ENCODE measurements at places on chromosomes 1 and 21.

DNA sequence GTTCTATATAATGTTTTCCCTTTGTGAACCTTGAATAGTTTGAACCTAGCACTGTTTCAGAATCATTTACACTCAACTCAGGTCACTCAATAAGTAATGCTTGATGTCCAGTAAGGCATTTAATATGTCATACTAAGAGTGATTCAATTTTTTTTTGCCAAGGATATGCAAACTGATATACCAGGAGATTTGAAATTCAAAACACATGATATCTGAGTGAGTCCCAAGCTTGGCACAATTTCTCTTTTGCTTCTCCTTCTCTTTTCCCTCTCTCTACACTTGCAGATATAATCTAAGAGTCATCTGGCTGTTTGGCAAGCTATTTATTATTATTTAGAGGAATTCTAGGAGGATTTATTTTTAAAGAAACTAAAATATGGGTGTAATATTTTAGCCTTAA, 61.6 kb upstream of the SPAG17 start:
- DNase-seq = no peak

DNA sequence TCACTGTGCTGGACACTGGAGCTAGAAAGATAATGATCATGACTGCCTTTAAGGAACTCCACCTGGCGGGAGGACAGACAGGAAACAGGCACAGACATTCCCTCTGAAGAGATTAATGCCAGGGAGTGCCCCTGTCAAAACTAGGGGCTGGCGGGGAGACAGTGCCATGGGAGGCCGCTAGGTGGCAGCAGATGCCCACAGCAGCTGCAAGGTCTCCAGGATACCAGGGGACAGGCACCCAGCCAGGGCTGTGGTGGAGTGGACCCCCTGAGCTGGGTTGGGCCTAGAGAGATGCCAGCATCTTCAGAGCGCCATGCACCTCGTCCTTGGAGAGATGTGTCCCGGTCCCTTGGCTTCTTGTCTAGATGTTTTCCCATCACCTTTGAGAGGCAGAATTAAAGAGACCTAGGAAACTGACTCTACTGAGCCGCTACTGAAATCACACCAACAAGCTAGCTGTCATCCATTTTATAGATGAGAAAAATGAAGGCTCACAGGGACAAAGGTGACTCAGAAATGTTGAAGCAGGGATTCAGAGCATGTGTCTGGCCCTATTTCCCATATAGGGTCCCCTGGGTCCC, 3.6 kb downstream of the REN start:
- DNase-seq = peak; percentile 70

DNA sequence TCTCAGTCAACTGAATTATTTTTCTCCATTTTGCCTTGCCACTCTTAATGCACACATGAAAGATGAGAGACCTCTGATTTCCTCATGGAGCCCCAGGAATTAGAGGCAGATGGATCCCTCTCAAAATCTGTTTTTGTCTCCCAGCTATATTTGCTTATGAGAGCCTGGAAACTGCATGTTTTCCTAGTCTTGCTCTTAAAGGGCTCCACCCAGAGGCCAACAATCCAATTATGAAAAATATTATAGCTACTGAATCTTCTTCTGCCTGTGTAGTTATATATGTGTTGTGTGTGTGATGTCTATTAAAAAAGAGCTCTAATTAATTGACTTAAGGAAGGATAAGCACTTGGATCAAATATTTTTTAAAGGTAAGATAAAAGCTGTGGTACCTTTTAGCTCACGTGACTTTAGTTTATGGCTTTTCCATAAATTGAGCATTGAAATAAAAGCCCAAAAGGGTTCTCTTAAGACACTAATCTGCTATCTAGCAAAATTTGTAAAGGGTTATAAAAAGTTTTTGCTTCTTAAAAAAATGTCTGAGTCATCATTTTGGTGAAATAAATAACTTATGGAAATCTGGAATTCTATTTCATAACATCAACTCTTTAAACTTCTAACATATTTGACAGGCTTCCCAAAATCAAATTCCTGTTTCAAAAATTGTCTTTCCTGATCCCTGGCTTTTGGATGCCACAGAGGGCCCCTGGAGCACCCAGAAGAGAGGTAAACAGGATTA, 31.2 kb upstream of the TSPEAR start:
- DNase-seq = no peak

DNA sequence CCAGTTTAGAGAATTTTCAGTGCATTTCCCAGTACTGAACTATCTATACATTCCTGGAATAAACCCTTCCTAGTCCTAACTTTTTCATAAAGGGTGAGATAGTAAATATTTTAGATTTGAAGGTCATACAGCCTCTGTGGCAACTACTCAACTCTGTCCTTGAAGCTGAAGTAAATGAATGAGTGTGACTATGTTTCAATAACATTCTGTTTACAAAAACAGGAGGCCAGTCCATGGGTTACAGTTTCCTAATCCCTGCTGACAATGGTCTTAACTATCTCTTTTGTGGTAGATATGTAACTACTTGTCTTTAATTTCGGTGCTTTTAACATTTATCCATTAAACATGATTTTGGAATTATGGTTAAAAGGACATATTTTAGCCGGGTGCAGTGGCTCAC, 4.3 kb downstream of the ZNF684 start:
- no peak for DNase-seq

- no peak for DNase-seq
Observed at GRCh38 chr1:145545055-145545454, 62.7 kb upstream of the GPR89A start.

- no peak for DNase-seq
Observed at GRCh38 chr21:44519346-44520325, 20.4 kb downstream of the KRTAP10-1 start.

- DNase-seq = no peak
Observed at GRCh38 chr1:39981945-39982344, 27.0 kb downstream of the MFSD2A start.

- no peak for DNase-seq
Observed at GRCh38 chr1:197208945-197209344, 59.1 kb upstream of the CRB1 start.

DNA sequence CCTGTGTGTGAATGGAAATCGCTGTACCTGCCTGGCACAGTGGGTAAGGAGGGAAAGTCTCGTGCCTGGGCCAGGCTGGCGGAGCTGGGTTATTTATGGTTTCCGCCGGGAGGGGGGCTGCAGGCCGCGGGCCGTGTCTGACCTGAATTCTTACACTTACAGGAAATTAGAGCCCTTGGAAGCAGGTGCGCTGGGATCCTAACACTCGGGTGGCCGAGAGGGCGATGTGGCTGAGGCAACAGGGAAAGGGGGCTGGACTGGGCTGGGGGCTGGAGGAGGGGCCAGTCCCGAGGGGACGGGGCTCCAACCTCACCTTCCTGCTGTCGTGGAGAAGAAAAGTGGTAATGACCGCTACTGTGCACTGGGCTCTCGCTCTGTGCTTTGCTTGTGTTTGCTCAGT, 109.4 kb upstream of the WNT4 start:
- no peak for DNase-seq

- no peak for DNase-seq
Observed at GRCh38 chr21:20882462-20883407, 115.5 kb upstream of the NCAM2 start.

- no peak for DNase-seq
Observed at GRCh38 chr1:54668567-54668966, 27.0 kb downstream of the MROH7 start.

DNA sequence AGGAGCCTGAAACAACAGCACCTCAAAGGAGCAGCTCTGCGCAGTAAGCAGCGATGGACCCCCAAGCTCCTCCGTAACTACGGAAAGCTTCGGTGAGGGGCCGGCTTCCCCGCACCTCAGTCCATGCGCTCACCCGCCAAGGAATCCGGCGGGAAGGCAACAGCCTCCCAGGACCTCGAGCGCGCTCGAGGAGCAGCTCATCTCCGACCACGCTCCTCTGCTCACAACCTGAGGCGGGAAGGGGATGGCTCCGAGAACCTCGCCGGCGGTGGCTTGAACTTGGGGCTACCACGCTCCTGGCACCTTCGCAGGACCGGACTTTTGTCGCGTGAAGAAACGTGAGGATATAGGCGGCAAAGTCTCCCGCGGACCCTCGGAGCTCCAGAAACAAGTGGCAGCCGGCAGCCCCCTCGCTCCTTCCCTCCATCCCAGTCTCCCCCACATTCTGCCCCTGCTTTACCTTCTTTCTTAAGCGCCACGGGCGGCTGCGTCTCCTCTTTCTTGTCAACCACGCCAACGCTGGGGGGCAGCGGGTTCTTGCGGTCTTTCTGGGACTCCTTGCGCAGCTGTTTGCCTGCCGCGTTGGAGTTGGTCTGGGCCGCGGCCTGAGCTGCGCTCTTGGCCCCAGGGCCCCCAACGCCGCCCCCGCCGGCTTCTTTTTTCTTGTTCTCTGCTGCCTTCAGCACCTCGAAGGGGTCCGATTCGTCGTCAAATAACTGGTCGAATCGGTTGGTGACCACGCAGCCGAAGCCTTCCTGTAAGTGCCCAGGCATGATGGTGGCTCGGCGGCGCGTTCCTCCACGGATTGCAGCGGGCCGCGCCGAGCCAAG, 459 bp downstream of the SERBP1 start:
- DNase-seq = no peak

- no peak for DNase-seq
Observed at GRCh38 chr1:234765672-234766071, 155.7 kb upstream of the IRF2BP2 start.

DNA sequence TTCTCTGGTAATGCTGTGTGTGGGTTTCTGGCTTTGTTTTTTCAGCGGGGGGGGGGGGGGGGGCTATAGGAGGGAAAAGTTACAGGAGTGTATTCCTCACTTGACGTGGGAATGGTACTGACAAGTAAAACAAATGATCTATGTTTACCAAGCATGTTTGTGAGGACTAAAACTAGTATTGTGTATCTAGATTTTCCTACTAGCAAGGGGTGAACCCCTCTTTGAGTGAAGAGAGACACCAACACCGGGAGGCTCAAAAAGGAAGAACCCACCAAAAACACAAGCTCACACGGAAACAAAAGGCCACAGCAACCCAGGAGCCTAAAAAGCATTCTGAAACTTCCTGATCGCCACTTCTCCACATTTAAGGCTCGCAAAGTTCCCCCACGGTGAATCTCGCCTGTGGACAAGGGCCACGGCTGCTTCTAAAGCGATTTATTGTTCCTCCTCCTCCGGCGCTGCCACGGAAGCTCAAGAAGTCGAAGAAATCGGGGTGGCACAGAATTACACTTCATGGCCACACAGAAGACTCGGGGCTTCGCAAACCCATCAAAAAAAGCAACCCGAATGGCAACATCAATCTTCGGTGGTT, 703 bp downstream of the PUM1 start:
- no peak for DNase-seq

DNA sequence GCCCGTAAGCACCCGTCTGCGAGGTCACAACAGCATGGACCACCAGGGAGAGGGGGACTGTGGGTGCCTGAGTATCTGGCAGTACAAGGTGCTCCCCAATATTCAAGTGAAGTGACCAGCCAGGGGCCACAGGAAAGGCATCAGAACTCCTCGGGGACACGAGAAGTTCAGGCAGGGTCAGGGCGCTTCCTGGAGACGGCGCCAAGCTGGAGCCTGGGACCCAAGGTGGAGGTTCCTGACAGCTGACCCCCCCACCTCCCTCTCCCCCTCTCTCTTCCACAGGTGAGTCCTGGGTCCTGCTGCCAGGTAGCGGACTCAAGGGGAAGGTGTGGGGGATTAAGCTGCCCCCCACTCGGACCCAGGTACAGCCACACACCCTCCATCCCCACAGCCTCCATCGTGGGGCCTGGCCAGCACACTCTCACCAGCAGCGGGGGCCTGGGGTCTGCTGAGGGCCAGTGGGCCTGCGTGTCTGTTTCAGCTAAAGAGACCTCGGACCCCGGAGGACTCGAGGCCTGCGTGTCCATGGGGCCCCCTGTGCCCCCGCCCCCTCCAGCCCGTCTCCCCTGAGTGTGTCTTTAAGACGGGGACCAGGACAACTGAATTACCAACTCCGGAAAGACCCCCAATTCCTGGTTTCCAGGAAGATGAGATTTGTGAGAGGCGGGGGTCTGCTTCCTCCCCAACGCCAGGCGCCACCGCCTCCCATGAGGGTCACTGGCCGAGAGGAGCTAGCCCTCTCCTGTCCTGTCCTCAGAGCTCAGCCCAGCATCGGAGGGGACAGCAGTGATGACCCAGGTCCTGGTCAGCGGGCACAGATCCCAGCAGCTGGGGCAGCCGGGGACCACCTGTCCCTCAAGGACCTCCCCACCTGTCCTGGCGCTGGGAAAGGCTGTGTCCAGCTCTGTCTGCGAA, 6.2 kb downstream of the TNFRSF18 start:
- DNase-seq = no peak

DNA sequence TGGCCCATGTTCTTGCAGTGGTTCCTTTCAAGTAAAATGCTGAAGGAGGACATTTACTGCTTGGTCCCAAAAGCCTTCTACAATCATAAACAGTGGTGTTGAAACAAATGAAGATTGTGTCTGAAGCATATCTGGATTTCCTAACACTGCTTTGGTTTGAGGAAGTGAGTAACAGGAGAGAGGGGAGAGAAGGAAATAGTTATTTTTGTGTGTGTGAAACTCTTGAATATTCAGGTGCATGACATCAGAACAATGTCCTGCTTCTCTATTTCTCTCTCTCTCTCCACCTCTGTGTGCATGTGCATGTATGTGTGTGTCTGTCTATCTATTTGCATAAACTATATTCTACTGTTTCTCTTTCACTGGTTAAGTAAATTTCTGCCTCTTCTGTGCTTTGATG, 61.4 kb upstream of the TNFSF18 start:
- DNase-seq = peak; percentile 2

DNA sequence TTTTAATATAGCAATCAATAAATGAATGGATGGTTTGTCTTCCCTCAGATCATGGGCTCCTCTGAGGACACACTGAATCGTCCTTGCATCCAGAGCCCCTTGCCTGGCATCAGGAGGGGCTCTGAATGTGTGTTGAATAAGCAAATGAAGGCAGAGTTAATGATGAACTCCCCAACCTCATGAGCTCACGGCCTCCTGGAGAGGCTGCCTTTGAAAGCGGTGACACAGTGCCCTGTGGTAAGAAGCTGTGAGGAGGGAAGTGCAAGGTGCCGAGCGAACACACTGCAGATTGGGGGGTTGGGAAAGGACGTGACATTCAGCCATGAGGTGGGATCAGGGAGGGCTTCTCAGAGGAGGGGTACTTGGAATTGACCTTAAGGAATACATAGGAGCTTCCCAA, 3.2 kb upstream of the PARS2 start:
- no peak for DNase-seq

- no peak for DNase-seq
Observed at GRCh38 chr1:63603810-63604209, 10.6 kb downstream of the PGM1 start.

- DNase-seq = no peak
Observed at GRCh38 chr1:116031302-116031835, 55.1 kb downstream of the SLC22A15 start.

DNA sequence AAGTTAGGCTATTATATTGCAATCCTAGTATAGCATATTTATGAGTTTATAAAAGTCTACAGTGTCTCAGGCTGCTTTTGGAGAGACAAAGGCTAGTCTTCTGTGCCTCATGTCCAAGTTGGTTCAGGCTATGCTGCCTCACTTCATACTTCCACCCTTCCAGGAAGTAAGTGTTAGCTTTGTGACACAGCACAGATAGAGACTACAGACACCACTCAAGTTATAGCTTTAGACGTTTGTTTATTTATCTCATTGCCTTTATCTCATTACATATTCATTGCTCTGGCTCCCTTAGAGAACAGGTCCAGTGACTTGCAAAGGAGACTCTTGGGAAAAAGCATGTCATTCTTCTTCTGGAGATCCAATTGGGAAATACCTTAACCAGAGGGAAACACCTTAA, 22.6 kb upstream of the GBP4 start:
- DNase-seq = no peak
